AML-193 (cell line): ENCODE measurements at places on chromosomes 7 and 10.

DNA sequence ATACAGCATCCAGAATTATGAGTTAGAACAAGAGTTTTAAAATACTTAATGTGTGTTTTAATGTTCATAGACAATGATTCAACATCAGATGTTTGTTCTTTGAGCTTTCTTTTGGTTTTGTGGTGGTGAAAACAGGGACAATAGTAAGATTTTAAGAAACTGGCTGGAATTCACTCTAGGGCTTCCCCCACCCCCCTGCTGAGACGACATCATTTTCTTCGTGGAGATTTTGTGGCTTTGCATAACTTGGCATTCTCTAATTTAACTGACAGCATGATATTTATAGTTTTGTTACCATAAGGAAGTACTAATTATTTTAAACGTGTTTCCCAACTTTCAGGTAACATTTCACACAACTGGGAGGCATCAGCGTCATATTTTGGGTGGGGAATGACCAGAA lies 184.1 kb downstream of the BICC1 start:
- no peak for DNase-seq

GRCh38 chr10:131961777-131962662 lies 19.7 kb downstream of the BNIP3 start:
- no peak for DNase-seq

DNA sequence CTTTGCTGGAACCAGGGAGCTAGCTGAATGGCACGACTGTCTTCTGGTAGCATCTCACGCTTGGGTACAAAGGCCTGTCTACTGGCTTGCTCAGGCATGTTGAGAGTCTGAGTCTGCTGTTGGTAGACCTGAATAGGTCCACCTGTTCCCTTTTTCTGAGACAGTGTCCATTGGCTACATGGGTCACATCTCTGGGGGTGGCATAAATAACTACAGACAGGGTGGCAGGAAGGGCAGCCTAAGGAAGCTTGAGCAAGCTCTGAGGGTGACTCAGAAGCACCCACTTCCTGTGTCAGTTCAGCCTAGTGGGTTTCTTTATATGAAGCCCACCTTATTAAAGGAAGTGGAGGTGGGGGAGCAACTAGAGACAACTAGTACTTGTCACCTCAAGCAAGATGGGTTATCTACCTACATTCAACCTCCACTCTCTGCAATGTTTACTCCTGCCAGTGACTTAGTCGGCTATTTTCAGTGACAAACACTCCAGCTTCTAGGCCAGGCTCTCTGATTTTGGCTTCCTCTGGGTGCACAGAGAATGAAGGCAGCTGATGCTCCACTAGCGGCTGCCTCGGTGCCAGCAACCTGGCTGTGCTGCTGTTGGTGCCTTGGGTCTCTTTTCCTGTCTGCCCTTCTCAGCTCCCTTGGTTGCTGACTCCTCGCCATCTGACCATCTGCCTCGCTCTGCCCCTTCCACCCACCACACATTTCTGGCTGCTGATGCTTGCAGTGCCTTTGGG lies 5.7 kb upstream of the ZYX start:
- peak; percentile 82 for DNase-seq

DNA sequence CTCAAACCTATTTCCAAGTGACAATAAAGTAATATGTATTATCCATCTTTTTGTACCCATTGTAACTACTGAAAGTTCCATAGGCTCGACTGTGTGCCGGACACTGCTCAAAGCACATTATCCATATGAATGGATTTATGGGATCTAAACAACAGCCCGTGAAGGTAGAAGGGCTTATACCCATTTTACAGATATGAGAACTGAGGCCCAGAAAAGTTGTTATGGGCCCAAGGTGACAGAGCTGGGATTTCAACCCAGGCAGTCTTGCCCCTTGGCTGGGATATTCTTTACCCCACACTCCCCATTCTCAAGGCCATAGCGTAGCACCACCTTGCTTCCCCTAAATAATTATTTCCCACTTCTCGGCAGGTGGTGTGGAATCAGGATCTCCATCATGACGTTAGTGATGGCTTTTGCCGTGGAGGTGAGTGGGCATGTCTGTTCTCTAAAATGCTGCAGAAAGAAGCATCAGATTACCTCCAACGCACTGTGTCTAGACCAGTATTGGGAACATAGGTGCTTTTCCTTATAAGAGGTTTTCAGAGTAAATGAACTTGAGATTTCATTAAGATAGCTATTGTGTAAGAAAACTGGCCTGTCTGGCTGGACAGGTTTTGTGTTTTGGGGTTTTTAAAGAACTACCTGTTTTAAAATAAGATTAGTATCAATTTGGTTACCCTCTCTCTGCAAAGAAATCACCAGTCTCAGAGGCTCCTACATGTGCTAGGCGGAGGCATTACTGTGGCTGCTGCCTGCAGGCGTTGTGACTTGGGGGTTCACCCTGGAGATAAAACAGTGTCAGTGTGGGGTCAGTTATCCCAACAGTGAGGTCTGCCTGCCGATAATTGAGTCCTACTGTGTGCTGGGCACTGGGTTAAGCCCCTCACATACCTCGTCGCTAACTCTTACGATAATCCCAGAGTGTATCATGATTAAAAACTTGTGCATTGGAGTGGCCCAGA lies 85.1 kb upstream of the SDK1 start:
- no peak for DNase-seq

DNA sequence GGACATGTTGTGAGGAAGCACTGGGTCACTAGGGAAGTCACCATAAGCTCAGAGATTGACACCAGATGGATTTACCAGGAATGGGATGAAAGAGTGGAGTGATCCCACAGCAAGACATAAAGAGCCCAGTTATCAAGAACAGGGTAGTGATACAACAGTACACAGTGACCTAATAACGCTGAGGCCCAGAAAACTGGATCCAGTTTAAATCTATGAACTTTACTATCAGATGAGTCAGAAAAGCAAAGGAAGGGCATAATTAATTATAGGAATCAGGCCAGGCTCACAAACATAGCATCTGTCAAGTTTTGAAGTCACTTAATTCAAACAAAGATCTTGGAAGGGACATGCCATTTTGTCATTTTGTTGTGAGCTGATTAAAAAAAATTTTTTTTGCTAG lies 73.5 kb downstream of the LRRN3 start:
- DNase-seq, result no peak

DNA sequence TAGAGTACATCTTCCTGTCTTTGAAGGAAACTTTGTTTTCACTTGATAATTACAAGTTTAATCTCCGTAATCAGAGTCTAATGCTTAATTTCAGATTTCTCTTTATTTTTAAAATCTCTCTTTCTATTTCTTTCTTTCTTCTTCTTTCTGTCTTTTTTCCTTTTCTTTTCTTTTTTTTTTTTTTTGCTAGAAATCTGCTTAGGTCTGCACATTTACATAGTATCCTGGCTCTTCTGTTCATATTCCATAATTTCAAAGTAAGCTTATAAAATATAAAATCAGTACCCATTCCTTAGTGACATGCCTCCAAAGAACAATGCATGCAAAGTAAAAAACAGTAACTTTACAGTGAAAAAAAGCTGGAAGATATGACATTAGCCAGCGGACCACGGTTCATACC lies 601.7 kb upstream of the VSTM2A start:
- no peak for DNase-seq

GRCh38 chr7:27569106-27569505 lies 93.6 kb downstream of the HIBADH start:
- DNase-seq, result no peak

- no peak for DNase-seq
These were observed 24.6 kb upstream of the HECTD2 start for GRCh38 chr10:91385306-91386085.

- no peak for DNase-seq
These were observed 90.8 kb downstream of the NRF1 start for GRCh38 chr7:129702316-129702715.

DNA sequence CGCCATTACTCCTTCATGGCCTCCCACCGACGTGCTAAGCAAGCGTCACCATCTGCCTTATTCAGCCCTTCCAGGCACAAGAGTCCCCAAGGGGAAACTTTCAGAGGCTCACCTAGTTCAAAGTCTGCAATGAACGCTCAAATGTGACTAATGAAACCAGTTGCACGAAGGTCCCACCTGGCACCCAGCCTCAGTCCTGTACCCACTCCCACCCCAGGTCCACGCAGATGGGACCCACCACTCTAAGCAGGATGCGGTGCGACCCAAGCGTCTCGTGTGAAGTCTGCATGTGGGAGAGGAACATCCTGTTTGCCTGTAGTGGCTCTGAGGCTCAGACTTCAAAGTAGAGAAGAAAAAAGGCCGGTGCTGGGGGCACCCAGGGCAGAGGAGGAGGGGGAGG lies 40.3 kb downstream of the RGS10 start:
- no peak for DNase-seq

DNA sequence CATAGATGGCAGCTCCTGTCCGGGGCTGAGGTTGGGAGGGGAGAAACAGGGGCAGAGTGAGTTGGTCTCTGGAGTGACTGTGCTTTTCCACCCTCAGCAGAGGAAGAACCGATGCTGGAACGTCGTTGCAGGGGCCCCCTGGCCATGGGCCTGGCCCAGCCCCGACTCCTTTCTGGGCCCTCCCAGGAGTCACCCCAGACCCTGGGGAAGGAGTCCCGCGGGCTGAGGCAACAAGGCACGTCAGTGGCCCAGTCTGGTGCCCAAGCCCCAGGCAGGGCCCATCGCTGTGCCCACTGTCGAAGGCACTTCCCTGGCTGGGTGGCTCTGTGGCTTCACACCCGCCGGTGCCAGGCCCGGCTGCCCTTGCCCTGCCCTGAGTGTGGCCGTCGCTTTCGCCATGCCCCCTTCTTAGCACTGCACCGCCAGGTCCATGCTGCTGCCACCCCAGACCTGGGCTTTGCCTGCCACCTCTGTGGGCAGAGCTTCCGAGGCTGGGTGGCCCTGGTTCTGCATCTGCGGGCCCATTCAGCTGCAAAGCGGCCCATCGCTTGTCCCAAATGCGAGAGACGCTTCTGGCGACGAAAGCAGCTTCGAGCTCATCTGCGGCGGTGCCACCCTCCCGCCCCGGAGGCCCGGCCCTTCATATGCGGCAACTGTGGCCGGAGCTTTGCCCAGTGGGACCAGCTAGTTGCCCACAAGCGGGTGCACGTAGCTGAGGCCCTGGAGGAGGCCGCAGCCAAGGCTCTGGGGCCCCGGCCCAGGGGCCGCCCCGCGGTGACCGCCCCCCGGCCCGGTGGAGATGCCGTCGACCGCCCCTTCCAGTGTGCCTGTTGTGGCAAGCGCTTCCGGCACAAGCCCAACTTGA lies 2.7 kb downstream of the REPIN1 start:
- no peak for DNase-seq

DNA sequence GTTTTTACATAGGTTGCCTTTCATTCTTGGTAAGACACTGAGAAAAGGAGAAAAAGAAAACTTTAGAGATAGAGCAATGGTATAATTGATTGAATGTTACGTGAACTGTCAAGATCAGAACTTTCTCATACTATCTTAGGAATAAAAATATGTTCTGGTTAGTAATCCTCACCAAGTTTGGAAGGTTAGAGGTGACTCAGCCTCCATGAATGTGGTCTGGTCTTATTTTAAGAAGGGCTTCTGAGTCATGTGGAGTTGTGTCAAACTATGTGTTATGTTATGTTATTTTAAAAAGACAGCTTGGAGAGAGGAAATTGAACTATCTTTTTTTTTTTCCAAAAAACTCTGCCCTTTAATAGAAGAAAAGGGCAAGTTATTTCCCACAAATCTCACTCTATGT lies 458.6 kb upstream of the KLF6 start:
- no peak for DNase-seq

DNA sequence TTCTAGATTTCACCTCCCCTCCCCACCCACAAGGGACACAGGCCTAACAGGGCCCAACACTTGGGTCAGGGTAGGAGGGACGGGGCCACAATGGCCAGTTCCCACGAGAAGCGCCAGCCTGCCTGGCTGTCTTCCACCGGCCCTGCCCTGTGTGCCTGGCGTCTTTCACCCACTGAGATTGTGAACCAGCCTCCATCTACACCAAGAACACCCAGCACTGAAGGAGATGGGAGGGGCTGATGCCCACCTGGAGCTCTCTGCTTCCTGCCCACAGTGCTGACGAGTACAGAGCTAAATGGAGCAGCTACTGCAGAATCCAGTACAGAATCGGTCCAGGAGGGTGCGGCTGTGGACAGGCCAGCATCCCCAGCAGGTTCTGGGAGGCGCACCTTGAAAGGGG lies 2.4 kb upstream of the ASIC3 start:
- DNase-seq, result no peak

DNA sequence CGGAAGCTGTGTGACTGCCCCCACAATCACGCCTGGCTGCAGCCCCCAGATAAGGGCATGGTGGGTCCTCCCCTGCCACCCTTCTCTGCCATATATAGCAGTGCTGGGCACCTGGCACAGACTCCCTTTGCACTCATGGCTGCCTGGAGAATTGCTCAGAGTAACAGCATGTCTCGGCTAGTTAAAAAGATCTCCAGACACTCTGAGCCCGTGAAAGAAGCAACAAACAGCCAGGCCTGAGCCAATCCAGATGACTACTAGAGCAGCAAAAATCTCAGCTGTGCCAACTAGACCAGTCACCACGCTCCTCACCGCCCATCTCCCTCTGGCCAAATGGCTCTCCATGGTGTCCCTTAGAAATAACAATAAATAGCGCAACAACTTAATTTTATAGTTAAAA lies 71.3 kb downstream of the PARD3 start:
- DNase-seq, result no peak

DNA sequence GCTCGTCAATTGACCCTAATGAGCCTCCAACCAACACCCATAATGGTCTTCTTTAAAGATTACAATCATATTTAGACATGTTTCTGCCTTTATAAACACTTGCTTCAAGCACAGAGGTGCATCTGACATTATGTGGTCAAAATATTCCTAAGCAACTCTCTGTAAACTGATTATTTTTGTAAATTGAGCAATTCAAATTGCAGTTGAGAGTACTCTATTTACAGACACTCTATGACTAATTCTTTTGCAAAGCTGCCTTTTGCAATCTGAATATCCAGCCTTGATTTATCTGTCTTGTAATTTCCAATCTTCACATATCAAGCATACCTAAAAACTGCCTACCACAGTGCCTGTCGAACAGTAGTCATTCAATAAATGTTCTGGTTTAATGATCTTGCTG lies 112.0 kb downstream of the PDE1C start:
- DNase-seq, result no peak

GRCh38 chr7:88109612-88110011 lies 110.2 kb downstream of the SRI start:
- no peak for DNase-seq

GRCh38 chr7:92964141-92964540 lies 127.8 kb upstream of the CDK6 start:
- DNase-seq, result no peak

DNA sequence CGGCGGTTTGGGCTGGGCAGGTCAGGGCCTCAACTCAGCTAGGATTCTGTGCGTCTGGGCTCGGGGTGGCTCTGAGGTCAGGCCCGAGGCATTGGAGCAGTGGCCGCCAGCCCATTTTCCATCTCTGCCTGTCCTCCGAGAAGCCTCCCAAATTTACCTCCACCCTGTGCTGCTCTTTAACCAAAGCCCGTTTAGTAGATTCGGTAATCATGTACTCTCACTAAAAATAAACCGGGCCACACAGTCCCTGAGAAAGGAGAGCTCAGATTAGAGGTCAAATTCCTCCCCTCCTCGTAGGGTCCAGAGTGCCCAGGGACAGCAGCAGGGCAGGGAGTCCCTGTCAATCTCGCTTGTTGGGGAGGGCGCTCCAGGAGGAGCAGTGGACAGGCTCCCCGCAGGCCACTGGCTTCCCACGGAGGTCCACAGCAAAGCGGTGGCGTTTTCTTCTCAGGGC lies 88.7 kb upstream of the CHST15 start:
- DNase-seq, result no peak

- peak; percentile 23 for DNase-seq
These were observed 171.2 kb upstream of the TNRC18 start for GRCh38 chr7:5594616-5595544.
